Activated T-cell treated with anti-CD3 and anti-CD28 coated beads for 4 hours (primary cell): ENCODE measurements at places on chromosomes 12 and 14.

- no peak for DNase-seq
These were observed 16.1 kb downstream of the RASSF9 start for GRCh38 chr12:85820101-85820500.

DNA sequence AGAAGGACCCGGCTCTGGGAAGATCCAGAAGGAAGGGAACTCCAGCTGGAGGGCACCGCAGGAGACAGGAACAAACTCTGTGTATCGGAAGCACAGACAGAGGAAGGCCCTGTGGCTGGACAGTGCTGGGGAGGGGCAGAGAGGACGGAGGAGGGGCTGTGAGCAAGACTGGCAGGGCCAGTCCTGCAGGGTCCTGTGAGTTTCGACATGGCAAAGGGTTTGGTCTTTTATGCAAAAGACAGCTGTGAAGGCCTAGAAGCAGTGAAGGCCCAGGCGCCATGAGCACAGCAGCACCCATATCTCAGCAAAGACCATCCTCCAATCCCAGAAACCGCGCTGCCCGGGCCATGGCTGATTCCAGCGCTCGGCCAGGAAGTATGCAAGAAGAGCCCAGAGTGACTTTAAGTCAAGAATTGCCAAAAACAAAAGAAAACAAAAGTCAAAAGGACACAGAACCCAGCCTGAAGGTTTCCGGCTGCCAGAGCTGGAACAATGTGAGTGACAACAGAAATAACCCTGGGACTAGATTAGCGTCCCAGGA is 126.5 kb downstream of the NCOR2 start:
- no peak for DNase-seq

DNA sequence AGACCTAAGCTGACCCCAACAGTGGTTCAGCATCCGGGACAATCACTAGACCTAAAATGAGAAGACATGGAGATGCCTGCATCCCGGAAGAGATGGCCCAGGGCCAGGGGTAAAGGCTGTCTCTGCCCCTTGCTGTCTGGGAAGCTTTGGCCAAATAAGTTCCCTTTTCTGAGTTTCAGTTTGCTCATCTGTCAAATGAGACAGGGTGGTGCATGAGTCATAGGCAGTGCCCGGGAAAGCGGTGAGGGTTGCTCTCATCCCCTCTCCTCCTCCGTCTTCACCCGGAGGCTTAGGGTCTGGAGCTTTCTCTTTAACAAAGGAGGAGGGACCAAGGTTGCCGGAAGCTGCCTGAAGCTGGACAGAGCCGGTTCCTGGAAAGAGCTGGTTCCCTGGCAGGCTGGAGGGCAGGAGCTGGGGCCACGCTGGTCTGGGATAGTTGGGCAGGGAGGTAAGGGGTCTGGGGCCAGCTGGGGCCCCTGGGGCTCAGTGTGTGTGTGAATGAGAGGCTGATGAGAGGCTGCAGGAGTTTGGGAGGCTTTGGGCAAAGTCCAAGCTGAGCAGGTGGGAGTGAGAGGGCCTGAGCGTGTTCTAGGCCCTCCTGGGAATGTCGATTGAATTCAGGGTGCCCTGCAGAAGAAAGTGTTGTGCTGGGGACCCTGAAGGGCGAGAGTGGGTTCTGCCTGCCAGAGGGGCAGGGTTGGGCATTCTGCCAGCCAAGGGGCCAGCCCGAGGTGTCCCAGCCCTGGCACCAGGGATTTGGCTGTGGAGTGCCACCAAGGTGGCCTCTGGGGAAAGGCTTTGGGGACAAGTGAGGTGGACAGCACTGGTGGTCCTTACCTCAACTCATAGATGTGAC is at the start of gene SDSL:
Gene SDSL, plus strand, starts transcription at position 351 of the 856 bp plus-strand sequence. CDS start 5,603 bp downstream, outside the sequence.
- no peak for DNase-seq

- no peak for DNase-seq
These were observed 12.9 kb upstream of the DCD start for GRCh38 chr12:54661048-54661447.

DNA sequence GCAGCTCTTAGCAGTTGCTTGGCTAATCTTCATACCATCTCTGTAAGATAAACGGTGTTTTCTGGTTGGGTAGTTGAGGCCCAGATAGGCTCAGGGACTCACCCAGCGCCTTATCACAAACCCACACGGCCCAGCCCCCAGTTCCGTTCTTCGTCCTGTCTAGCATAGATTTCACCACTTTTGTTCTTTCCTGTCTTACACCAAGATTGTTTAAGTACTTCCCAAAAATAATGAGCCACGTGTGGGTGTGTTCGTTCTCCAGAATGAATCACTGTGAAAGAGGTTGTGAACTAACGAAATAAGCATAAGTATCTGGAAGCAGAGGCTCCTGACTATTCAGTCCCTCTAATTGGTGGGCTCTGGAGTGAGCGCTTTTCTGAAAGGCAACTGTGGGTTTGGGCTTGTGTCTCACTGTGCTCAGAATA is 21.4 kb downstream of the ACVR1B start:
- no peak for DNase-seq

DNA sequence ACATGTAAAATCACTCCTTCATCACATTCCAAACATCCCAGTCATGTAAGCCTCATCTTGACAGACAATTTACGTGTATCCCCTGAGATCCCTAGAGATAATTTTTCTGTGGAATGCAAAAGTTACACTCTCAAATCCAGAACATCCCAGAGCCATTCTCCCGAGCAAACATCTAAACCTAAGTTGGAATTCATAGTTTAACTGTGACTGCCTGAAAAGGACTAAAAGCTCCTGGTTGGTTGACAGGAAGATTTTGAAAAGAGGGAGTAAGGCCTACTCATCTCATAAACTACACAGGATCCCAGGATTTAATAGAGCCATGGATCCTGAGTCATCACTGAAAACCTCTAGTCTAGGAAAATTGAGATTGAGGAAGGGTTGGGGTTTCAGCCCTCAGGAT is 123.6 kb downstream of the SCN8A start:
- DNase-seq: no peak

DNA sequence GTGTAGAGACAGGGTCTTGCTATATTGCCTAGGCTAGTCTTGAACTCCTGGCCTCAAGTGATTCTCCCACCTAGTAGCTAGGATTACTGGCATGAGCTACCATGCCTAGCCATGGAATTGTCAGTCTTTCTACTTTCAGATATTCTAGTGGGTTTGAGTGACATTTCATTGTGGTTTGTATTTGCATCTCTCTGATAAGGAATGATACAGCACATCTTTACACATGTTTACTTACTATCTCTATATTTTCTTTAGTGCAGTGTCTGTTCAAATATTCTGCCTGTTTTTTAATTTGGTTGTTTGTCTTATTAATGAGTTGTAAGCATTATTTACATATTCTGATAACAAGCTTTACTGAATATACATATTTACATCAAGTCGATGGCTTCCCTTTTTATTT is 73.6 kb downstream of the CMKLR1 start:
- no peak for DNase-seq

GRCh38 chr14:93369713-93370266 is 22.8 kb downstream of the COX8C start:
- DNase-seq: no peak

GRCh38 chr12:75568393-75568792 is 57.0 kb upstream of the KRR1 start:
- no peak for DNase-seq

DNA sequence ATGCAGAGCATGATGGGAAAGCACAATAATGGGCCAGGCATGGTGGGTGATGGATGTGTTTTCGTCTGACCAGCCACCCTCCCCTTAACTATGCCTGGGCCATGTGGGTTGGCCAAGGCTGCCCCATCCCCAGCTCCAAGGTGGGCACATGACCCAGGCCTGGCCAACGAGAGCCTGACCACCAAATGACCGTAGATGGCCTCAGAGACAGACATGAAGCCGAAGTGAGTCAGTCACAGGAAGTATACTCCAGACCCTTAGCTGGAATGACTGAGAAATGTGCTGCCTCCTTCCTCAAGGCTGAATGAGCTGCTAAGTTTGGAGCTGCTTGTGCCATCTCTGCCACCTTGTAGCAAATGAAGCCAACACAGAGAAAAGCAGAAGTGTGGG is 233.6 kb downstream of the BCL11B start:
- no peak for DNase-seq

DNA sequence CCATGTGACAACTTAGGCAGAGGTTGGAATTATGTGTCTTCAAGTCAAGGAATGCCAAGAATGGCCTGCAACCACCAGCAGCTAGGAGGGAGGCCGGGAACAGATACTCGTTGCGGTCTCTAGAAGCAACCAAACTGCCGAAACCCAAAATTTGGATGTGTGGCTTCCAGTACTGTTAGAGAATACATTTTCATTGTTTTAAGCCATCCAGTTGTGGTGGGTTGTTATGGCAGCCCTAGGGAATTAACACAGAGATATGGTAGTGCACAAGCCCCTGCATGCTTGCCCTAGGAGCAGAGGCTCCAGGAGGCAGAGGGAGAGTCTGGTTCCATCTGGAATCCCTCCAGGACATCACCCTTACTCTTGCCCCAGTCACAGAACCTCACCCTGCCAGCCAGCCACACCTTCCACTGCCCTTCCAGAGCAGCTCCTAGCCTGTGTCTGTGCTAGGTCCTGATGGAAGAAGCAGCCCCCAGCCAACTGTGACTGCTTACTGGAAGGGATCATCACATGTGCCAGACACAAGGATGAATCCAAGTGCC is 19.5 kb downstream of the PITPNM2 start:
- no peak for DNase-seq

- DNase-seq: no peak
These were observed 226.2 kb downstream of the ADAMTS20 start for GRCh38 chr12:43325786-43326185.

DNA sequence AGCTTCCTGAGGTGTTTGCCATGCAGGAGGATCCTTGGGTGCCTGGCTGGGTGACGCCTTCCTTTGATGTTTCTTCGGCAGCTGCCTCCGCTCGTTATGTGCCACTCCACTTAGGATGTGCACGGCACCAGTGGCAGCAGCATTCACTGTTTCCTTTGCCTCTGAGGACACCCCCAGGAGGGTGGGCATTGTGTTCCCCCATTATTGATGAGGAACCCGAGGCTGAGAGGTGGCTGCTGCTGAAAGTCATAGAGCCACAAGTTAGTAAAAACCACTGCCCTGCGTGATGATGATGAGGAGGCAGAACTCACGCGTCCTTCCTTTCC is 41.2 kb downstream of the EP400 start:
- DNase-seq: no peak

GRCh38 chr12:70571705-70572268 is 65.4 kb downstream of the PTPRB start:
- DNase-seq: no peak

- DNase-seq: no peak
These were observed 14.3 kb downstream of the MYL2 start for GRCh38 chr12:110906083-110906482.

- DNase-seq: no peak
These were observed 153.5 kb upstream of the HMGA2 start for GRCh38 chr12:65670775-65671174.

- DNase-seq: no peak
These were observed 42.4 kb upstream of the VRK1 start for GRCh38 chr14:96754845-96755184.

DNA sequence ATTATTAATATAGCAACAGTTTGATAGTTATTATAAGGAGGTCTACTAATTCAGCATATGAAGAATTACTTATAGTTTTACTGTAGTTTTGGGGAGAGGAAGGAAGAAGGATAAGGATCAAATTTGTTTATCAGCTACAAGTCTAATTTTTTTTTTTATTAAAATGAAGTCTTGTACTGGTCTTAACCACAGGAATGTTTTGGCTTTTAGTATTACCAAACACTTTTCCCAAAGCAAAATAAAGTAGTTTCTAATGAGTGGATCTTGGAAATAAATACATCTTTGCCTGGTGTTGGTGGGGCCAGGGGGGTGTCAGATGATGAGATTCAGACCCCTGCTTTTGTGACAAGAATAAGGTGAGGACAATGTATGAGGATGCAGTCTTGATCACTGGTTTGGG is 57.2 kb upstream of the ZDHHC17 start:
- no peak for DNase-seq

DNA sequence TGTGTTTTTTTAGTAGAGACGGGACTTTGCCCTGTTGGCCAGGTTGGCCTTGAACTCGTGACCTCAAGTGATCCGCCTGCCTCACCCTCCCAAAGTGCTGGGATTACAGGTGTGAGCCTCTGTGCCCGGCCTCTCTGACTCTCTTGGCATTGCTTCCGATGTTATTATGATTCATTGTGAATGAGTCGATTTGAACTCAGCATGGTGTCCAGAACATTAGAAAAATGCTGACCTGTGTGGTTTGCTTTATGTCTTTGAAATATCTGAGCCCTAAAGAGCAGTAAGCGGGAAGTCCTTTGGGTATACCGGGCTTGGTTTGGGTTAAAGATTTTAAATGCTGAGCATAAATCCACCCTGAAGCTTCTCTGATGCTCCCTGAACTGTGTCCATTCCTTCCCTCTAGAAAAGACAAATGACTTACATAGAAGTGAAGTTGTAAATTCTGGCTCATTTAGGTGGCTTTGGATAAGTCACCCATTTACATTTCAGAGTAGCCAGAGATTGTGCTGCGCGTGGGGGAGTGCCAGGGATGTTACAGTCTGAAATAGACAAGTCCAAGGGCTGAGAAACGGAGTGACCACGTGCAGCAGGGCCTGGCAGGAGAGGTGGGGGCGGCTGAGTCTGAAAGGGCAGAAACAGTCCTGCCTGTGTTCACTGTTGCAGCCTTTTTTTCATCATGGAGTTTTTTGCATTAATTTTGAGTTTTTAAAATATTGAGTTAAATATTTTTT is 39.6 kb downstream of the SLC15A4 start:
- DNase-seq: no peak

DNA sequence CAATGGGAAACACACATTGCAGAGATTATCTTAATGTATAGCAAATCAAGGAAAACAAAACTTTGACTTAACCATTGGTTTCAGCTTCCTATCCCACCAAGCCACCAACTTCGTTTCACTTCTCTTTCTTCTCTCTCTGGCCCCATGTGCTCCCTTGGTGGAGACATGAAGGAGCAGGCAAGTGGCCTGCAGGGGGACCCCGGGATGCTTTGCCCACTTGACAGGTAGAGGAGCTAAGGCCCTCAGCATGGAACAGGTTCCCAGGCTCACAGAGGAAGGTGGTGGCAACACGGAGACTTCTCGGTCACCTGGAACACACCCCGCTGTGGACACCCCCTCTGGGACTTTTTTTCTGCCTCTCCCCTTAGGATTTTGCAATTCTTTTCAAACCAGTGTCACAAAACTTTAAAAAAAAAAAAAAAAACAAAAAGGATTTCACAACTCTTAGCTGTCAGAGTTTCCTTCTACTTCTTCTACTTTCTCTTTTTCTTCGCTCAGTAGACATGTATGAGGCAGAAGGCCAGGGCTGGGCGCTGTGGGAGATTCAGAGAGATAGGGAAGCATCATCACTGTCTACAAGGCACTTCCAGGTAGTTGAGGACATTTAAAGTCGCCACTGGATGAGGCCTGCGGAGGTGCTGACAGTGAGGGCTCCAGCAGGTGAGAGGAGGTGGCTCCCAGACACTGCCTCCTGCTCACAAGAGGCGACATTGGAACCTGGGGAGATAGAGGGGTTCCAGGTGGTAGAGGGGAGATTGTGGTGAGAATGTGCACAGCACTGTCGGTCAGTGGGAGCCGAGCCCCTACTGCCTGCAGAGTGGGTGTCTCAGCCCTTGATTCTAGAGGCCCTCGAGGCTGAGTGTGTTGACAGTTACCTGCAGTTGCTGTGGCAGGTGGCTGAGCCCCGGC is 119.6 kb downstream of the GCH1 start:
- DNase-seq: no peak

- no peak for DNase-seq
These were observed 16.7 kb downstream of the GRIP1 start for GRCh38 chr12:66662179-66662578.
